Stimulated activated CD8-positive, alpha-beta memory T cell treated with anti-CD3 and anti-CD28 coated beads, Interleukin-4, amount 100 ng/mL, for 4 hours (primary cell): ENCODE measurements at places on chromosomes 6 and 20.

DNA sequence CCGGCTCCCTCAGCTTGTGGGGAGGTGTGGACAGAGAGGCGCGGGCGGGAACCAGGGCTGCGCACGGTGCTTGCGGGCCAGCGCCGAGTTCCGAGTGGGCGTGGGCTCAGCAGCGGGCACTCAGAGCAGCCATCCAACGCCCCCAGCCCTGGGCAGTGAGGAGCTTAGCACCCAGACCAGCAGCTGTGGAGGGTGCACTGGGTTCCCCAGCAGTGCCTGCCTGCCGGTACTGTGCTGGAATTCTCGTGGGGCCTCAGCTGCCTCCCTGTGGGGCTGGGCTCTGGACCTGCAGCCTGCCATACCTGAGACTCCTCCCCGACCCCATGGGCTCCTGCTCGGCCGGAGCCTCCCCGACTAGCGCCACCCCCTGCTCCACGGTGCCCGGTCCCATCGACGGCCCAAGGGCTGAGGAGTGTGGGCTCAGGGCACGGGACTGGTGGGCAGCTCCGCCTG, 92.7 kb downstream of the MANEA start:
- DNase-seq = no peak

GRCh38 chr20:62668441-62669027, 26.2 kb downstream of the SLCO4A1 start:
- DNase-seq = no peak

- DNase-seq = no peak
Measured at GRCh38 chr6:122276637-122277036, 122.8 kb upstream of the HSF2 start.

DNA sequence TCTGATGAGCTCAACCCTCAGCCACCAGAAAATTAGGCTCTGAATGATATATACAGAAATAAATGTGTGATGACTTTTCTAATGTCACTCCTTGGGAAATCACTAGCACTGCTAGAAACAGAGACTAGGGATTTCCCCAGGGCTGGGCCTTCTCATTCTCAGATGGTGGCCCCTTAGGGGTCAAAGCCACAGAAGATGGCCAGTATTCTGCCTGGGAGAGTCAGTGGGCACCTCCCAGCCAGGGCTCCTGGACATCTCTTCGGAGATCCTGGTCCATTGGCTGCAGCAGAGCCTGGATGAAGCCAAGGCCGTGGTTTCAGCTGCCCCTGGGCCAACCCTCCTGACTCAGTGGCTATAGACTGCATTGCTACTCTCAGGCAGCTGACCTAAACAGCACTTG, 276.9 kb upstream of the SUPT3H start:
- no peak for DNase-seq

DNA sequence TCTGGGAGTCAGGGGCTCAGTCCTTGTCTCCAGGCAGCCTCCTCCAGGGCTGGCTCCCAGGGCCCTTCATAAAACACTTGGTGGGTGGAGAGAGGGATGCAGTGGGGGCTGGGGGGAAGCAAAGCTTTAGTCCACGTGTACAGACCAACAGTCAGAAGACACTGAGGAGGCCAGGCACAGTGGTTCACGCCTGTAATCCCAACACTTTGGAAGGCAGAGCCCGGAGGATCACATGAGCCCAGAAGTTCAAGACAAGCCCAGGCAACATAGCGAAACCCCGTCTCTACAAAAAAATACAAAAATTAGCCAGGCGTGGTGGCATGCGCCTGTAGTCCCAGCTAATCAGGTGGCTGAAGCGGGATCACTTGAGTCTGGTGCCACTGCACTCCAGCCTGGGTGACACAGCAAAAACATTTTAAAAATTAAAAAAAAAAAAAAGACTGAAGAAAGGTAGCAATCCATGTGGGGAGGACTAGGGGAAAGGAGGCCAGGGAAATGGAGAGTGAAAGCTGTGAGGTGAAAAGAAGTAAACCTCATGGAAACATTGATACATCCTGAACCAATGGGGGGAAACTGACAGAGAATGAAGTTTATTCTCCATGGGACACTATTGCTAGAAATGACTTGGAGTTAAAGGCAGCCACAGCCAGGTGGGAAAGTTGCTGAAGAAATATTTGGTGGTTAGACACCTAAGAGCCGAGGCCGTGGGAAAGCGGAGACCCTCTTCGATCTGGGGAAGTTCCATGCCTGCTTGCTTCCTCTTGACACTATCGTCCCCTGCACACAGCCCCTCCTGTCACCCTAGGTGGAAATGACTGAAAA, 35.4 kb downstream of the PIM1 start:
- DNase-seq = no peak
